ENCODE measurements at places on chromosomes 4 and X.

- H3K27ac ChIP-seq, result no peak overlapping the region
- no peaks in the 10 kb centered on the region for H3K27me3 ChIP-seq
- H3K4me3 ChIP-seq, result no peak overlapping the region
- H3K4me1 ChIP-seq, result no peaks in the 10 kb centered on the region
These were observed 15.6 kb downstream of the ELF4 start for GRCh38 chrX:130094696-130095095.

DNA sequence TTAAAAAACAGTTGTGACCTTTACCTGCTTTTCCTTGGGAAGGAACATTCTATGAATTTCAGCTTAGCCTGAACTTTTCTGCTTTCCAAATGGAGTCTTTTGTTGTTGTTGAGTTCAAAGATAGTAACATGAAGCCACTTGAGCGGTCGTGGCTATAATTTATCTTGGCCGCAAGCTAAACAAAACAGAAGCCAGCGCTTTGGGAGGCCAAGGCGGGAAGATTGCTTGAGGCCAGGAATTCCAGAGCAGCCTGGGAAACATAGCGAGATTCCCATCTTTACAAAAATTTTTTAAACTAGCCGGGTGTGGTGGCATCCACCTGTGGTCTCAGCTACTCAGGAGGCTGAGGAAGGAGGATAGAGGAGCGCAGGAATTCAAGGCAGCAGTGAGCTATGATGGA is 29.9 kb downstream of the TKTL1 start:
- H3K27me3 ChIP-seq, result no peaks in the 10 kb centered on the region
- H3K4me1 ChIP-seq, result no peaks in the 10 kb centered on the region
- H3K36me3 ChIP-seq, result no peaks in the 10 kb centered on the region
- no peak overlapping the region for H3K27ac ChIP-seq
- no peak overlapping the region for H3K4me3 ChIP-seq

DNA sequence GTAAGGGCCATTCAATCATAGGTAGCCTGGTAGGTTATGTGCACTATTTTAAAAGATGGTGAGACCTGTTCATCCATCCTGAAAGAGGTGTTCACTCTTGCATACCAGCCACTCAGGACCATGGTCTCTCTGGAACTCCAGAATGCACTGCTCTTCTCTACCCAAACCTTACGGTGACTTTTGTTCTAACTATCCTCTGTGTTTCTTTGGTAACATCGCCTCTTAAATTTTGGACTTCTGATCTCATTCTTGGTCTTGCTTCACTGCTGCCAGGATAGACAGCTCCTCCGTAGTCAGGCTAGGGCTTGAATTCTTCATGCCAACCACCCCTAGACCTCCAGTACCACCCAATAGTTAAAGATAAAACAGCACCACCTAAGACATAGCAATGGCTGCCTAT is 346.3 kb upstream of the GALNT7 start:
- DNase-seq, result no peak
- H3K27me3 ChIP-seq, result no peaks in the 10 kb centered on the region
- H3K4me3 ChIP-seq, result no peak overlapping the region
- no peaks in the 10 kb centered on the region for H3K36me3 ChIP-seq
- peaks cover 3% of the 10 kb centered on the region for H3K4me1 ChIP-seq

DNA sequence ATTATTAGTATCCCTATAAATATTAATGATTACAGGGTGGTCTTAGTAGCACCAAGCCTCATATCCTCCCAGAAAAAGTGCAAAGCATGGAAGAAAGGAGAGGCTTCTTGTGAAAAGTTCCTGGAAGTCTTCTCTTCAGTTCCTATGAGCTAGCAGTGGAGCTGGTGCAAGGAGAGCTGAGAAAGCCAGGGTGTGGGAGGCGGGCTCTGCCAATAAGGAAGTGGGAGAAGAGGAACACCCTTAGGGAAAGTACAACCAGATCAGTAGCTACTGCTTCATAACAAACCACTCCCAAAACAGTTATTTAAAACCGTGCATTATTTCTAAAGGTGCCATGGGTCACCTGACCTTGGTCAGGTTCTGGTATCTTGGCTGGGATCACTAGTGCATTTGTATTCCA is 72.4 kb downstream of the MAP9 start:
- H3K27ac ChIP-seq, result no peak overlapping the region
- H3K4me1 ChIP-seq, result no peaks in the 10 kb centered on the region
- DNase-seq, result no peak
- no peaks in the 10 kb centered on the region for H3K36me3 ChIP-seq
- H3K27me3 ChIP-seq, result no peaks in the 10 kb centered on the region

GRCh38 chr4:17335371-17335770 is 176.5 kb downstream of the QDPR start:
- no peaks in the 10 kb centered on the region for H3K27me3 ChIP-seq
- no peaks in the 10 kb centered on the region for H3K36me3 ChIP-seq
- no peak overlapping the region for H3K4me3 ChIP-seq
- no peaks in the 10 kb centered on the region for H3K4me1 ChIP-seq
- H3K27ac ChIP-seq, result no peak overlapping the region

DNA sequence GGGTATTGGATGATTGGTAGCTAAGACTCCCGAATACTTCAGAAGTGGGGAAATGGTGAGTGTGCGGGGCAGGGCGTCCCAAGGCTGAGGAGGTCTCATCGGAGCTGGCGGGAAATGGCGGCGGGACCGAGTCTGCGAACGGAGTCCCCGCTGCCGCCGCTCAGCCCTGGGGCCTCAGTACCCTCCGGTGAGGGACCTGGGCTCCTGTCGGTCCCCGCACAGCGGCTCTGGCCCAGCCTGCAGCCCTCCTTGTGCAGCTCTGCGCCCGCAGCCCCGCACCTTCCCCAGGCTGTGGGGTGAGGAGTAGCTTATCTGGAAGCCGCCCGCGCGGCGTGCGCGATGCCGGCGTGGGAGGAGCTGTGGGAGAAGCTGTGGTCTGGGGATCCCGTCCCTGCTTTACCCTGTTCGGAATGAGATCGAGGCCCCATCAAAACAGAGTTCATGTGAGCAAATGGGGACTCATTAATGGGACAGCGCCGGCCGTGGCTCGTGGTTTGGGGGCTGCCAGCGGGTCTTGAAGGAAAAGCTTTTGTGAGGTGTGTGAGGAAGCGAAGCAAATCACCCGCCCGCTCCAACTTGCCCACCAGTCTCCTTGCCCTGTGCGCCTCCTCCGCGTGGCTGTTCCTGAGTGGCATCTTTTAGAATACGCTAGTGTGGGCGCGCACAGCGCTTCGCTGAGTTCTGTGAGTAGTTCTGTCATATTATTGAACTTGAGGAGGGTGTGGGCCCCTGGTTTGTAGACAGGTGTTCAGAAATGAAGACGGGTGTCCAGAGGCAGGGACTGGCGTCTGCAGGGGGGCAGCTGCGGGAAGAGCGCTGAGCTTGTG is 531 bp downstream of the ZNF141 start:
- DNase-seq, result no peak
- H3K36me3 ChIP-seq, result peaks cover 8% of the 10 kb centered on the region
- H3K27ac ChIP-seq, result peak overlapping the region; percentile 94
- H3K4me1 ChIP-seq, result no peaks in the 10 kb centered on the region
- peak overlapping the region; percentile 100 for H3K4me3 ChIP-seq

DNA sequence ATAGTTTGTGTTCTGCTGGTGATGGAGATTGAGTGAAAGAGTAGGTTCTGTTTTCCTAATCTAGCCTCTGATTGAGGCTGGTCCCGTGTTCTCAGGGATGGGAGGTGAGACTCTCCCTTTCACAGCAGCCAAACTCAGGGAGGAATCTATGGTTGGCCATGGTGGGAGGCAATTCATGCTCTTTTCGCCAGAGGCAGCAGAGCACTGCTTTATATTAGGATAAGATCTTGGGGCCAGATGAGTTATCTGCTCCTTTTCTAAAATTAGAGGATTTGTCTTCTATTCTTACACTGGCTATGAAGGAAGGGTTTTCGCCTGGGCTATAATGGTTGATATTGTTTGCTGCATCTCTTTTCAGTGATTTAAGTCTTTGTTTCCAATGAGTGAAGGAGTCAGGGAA is 63.9 kb upstream of the NLGN4X start:
- H3K27ac ChIP-seq, result no peak overlapping the region
- H3K4me1 ChIP-seq, result no peaks in the 10 kb centered on the region
- H3K36me3 ChIP-seq, result no peaks in the 10 kb centered on the region
- DNase-seq, result no peak

DNA sequence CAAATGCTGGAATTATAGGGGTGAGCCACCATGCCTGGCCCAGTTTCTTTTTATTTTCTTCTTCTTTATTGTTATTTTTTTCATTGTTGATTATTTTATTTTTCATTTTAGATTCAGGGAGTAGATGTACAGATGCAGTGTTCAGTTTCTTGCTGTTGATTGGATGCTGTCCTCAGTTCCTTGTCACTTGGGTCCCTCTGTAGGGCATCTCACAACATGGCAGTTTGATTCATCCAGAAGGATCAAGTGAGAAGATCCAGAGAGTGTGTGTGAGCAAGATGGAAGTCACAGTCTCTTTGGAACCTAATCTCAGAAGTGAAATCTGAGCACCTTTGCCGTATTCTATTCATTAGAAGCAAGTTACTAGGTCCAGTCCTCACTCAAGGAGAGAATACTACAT is 20.9 kb downstream of the HMGB3 start:
- H3K4me1 ChIP-seq, result no peaks in the 10 kb centered on the region
- H3K27me3 ChIP-seq, result no peaks in the 10 kb centered on the region
- no peak overlapping the region for H3K27ac ChIP-seq
- H3K36me3 ChIP-seq, result no peaks in the 10 kb centered on the region
- no peak overlapping the region for H3K4me3 ChIP-seq
- DNase-seq, result no peak

- no peaks in the 10 kb centered on the region for H3K36me3 ChIP-seq
- no peak overlapping the region for H3K4me3 ChIP-seq
- H3K27ac ChIP-seq, result no peak overlapping the region
- H3K4me1 ChIP-seq, result no peaks in the 10 kb centered on the region
These were observed 59.4 kb upstream of the SORCS2 start for GRCh38 chr4:7132730-7133582.

DNA sequence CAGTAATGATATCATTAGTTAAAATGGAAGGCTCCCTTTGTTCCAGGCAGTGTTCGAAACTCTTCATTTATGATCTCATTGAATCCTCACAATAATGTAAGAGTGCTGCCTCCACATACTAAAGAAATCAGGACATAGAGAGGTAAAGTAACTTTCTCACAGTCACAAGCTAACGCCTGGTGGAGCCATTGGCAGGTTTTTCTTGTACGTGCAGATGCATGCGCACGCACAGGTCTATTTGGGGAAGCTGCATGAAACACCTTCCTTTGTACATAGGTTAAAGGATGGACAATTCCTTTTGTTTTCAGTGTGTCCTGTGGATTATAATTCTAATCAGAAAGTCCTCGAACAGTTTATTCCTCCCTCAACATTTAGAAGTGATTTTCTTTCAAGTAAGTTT is 176.2 kb downstream of the RAPGEF2 start:
- no peaks in the 10 kb centered on the region for H3K36me3 ChIP-seq
- no peak overlapping the region for H3K27ac ChIP-seq
- no peak for DNase-seq
- H3K4me1 ChIP-seq, result peaks cover 9% of the 10 kb centered on the region
- H3K27me3 ChIP-seq, result no peaks in the 10 kb centered on the region
- H3K4me3 ChIP-seq, result no peak overlapping the region

DNA sequence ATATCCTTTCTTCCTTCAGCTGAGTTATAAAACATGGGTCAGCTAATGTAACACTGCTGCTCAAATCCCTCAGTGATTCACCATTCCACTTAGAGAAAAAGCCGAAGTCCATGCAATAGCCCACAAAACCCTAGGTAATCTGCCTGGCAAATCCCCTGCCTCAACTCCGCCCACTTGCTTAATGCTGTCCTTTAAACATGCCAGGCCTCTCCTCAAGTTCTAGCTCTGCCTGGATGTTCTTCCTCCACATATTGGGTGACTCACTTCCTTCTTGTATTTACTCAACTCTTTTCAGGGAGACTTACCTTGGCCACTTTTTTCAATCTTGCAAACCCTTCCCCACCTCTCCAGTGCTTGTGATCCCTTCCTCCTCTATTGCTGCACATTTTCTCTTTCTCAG is 89.8 kb downstream of the EMCN start:
- no peak overlapping the region for H3K27ac ChIP-seq
- no peaks in the 10 kb centered on the region for H3K27me3 ChIP-seq
- no peaks in the 10 kb centered on the region for H3K36me3 ChIP-seq
- no peak for DNase-seq
